H54 (cell line): ENCODE measurements at places on chromosomes 11 and 22.

GRCh38 chr22:50697667-50698506 lies 25.3 kb downstream of the SHANK3 start:
- DNase-seq = no peak

GRCh38 chr11:15801126-15801525 lies 555.2 kb downstream of the SOX6 start:
- no peak for DNase-seq

DNA sequence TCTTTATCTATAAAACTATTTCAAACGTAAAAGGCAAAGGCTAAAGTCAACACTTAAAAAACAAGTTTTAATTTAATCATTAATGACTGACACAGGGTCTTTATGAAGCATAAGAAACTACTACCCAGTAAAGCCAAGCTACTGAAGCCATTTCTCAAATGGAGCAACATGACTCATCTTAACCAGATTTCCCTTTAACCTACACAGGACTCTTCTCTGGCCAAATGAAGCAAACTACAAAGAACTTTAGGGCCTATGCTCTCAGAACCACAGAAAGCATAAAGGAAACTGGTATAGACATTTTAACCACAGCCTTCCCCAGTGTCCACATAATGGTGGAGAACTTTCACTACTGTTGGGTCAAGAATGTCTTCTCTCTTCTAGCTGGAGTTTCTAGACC lies 34.7 kb downstream of the ALG9 start:
- no peak for DNase-seq

DNA sequence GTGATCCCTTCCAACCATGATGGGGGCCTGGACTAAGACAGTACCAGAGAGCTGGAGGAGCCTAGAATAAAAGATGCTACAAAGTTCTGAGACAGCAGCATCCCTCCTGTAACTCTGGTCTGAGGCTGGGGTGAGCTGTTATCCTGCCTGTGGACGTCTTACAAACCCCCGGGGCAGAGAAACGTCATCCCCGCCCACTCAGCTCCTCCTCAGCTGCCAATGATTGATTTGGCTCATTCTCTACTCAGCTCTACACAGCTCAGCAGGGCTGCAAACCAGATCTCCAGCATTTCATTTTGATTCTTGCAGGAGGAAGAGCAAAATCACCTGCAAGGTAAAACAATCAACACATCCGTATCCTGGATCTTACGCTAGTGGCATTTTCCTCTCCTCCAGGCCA lies 55.5 kb downstream of the CSNK2A3 start:
- DNase-seq = no peak

DNA sequence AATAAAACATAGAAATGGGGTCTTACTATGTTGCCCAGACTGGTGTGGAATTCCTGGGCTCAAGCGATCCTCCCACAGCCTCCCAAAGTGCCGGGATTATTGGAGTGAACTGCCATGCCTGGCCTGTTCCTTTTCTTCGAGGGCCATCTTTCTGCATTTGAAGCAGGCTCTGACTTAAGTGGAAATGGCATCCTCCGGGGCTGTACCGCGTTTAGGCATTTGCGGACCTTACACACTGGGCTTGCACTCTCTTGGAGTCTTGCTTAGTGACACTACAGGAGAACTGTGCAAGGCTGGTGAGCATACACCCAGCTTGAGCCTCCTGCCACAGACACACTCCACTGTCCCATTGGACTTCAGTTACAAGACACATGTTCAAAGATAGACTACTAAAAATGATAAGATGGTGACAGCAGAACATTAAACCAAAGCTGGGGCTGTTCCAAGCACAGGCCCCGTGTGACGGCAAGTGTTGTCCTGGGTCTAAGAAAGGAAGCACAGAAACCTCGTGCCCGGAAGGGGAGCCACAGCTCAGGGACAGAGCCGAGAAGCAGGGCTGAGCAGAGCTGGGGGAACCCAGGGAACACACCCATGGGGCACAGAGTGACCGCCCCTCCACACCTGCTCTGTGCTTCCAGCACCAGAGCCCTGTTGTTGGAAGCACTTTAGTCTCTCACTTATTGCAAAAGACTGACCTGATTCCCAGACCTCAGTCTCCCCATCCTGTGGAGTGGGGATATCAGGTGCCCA lies 59.0 kb upstream of the SHANK2 start:
- no peak for DNase-seq

DNA sequence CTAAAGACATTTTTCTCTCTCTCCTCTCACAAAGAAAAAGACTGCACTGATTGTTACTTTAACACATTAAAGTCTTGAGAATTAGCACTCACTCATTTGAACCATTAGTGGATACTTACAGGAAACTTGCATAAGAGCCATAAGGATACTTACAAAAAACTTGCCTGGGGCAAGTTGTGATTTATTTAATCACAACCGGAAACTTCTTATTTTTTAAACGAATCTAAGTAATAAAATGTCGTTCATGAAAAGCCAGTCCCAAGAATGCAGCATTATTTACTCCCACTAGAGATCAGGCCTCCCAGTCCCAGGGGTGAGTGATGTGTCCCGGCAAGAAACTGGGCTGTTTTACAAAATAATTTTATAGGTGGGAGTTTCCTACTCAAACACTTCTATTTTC lies 59.3 kb upstream of the TTC12 start:
- no peak for DNase-seq

- no peak for DNase-seq
Measured at GRCh38 chr11:22304337-22304961, 33.7 kb upstream of the SLC17A6 start.

DNA sequence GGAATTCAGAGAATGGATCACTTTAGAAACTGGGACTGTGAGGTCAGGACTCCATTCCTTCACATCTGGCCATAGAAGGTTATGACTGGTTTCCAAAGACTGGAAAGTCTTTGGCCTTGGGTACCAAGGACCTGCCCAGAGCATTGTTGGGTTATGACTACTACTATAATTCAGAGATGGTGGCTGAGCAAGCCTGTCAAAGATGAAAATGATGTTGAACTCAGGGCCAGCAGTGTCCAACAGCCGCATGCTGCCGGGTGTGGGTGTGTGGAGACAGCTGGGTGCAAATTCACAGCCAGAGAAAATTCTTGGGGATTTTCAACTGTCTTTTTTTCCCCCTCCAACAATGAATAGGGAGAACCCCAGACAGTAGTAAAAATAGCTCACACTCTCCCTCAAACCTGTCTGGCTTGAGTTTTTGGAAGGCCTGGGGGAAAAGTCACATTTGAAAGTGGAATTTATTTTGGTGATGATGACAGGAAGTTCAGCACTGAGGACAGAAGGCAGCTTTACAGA lies 166.8 kb upstream of the NCAM1 start:
- DNase-seq = no peak

GRCh38 chr11:15128621-15129020 lies 13.9 kb downstream of the INSC start:
- no peak for DNase-seq

- no peak for DNase-seq
Measured at GRCh38 chr11:16607675-16608644, 130.5 kb upstream of the C11orf58 start.

- DNase-seq = no peak
Measured at GRCh38 chr11:16993495-16993894, 20.7 kb downstream of the PLEKHA7 start.

- no peak for DNase-seq
Measured at GRCh38 chr11:106156290-106156937, 79.0 kb downstream of the AASDHPPT start.

- DNase-seq = peak; percentile 25
Measured at GRCh38 chr11:17208257-17208999, 642 bp upstream of the PIK3C2A start.

GRCh38 chr11:98296091-98296880 lies 724.5 kb upstream of the CNTN5 start:
- no peak for DNase-seq

DNA sequence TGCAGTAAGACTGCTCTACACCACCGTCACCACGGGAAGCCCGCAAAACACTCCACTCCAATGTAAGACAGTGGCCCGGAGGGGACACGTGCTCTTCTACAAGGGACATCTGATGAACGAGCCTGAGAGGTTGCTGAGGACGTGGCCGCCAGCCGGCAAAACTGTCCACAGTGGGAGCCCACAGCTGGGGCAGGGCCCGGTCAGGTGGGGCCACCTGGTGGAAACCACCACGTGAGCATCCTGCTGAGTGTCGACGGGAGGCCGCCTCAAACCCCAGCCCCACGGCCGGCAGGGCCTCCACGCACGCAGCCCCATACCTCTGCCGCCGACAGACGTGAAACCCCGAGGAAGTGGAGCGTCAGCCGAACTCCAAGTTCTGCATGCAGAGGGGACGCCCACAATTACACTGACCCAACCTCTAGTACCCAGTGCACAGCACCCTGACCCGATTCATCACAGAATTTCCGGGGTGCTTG lies 42.6 kb downstream of the BRD1 start:
- DNase-seq = no peak

DNA sequence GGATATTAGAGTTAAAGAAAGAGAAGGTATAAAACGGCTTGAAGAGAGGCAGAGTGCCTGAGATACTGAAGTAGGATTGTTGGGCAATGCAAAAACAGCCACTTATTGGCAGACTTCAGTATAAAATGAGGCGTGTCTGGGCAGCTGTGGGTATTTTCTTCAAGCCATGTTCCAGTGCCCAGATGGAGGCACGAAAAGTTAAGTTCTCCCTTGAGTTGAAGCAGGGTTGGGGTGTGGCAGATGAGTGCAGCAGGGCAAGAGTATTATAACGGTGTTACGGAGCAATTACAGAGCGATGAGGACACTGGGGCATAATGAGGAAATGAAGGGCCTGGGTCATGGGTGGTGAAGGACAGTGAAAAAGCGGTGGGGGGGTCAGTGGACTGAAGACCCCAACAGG lies 73.7 kb upstream of the CREB3L1 start:
- DNase-seq = no peak

DNA sequence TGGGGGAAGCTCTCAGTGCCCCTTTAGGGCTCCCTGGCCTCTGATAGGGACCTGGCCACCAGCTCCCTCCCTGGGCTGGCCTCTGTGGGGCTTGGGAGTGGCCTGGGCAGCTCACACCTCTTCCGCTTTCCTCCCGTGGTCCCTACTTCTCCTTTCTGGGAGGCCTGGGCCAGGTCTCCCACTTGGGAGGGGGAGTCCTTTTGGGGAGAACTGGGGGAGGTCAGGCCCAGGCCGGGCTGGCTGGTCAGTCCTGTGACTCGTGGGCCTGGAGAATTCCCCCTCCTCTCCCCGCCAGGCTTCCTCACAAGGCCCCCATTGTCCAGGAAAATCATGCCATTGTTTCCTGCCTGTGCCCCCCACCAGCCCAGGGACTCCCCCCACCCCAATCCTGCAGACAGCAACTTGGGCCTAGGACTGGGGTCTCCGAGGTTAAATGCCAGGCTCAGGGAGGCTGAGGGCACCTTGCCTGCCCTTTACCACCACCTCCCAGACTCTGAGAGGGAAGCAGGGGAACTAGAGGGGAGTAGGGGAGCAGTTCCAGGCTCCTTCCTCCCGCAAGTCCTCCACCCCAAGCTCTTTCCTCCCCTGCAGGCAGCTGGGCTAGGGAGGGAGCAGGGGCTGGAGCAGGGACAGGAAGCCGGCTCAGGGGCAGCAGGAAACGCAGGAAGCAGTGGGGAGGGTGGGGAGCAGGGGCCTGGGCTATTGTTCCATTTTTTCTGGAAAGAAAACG lies 2.8 kb downstream of the MAP3K11 start:
- no peak for DNase-seq

GRCh38 chr22:24140357-24140756 lies 40.9 kb upstream of the SUSD2 start:
- no peak for DNase-seq

DNA sequence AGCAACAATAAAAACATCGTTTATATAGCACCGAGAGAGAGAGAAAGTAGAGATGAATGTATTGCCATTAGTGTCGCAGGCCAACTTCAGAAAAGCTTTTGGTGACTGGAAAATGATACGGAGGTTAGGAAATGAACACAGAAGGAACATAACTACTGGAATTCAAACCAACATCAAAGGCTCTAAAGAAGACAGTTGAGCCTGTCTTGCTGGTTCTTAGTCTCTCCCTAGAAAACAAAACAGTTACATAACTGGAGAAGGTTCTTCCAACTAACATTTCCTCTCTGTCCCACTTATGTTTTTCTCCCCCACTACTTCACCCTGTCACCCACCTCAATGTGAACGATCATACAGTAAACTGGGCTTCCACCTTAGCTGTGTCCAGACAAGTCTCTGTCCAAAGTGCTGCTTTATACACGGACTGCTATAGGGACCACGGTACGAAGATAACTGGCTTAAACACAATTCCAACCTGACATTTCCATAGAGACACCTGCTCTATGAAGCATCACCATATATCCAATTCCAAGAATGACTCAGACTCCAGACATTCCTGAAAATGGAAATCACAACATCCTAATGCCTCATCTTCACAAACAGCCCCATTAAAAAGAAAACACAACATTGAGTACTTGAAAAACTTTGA lies 85.2 kb upstream of the ARHGAP32 start:
- DNase-seq = no peak

DNA sequence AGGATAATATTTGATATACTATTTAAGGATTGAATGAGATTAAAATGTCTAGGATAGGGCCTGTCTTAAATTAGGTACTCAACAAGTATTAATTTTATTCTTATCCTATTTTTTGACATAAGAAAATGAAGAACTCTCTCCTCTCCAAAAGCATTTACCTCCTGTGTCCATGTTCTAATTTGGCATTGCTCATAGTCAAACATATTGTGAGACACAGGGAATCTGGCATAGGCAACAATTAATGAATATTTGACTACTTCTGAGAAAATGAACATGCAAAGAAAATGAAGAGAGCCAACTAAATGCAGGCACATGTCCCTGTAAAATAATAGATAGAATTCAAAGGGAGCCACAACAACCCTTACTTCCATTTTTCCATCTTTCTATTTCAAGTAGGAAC lies 198.5 kb upstream of the C11orf87 start:
- no peak for DNase-seq

DNA sequence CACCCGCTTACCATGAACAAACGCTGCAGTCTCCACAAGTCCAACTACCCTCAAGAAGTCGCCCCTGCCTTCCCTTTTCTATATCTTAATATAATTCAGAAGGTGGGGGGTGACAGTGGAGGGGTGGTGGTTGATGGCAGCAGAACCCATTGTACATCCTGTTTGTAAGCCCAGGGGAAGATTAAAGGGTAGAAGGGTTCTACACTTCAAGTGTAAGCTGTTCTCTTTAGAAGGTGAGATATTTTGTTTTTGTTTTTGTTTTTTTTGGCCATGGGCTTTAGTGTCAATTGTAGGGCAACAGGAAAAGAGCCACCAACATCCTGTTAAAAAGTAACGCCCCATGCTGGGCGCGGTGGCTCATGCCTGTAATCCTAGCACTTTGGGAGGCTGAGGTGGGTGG lies 34.9 kb upstream of the RRAS2 start:
- DNase-seq = no peak

DNA sequence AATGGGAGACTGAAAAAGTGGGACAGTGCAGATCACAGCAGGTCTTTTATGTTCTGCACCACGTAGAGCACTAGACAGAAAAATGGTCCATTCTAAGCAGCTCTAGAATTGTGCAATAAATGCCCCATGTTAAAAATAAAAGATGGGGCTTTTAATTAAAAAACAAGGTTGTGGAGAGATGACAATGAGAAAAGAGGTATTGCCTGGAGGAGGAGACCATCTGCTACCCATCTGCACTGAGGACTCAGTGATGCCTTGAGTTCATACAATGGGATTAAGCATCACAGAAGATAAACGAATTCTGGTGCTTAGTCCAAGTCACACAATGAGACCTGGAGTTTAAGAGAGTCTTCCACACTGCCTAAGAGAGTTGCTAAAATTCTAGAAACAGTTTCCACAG lies 73.6 kb downstream of the PAK1 start:
- no peak for DNase-seq

GRCh38 chr22:37643225-37643847 lies 3.9 kb downstream of the SH3BP1 start:
- peak; percentile 75 for DNase-seq

- no peak for DNase-seq
Measured at GRCh38 chr22:29840498-29840897, 2.4 kb upstream of the ASCC2 start.
